ENCODE measurements at places on chromosomes 2 and 18.

GRCh38 chr2:117071556-117072102 is 742.9 kb upstream of the DDX18 start:
- no peak for DNase-seq

GRCh38 chr2:44656460-44656859 is 285.0 kb upstream of the SIX3 start:
- DNase-seq = no peak

GRCh38 chr2:145626301-145626700 is 1106.4 kb upstream of the ZEB2 start:
- no peak for DNase-seq

- peak; percentile 7 for DNase-seq
Measured at GRCh38 chr2:240426845-240427721, 8.4 kb upstream of the GPC1 start.

DNA sequence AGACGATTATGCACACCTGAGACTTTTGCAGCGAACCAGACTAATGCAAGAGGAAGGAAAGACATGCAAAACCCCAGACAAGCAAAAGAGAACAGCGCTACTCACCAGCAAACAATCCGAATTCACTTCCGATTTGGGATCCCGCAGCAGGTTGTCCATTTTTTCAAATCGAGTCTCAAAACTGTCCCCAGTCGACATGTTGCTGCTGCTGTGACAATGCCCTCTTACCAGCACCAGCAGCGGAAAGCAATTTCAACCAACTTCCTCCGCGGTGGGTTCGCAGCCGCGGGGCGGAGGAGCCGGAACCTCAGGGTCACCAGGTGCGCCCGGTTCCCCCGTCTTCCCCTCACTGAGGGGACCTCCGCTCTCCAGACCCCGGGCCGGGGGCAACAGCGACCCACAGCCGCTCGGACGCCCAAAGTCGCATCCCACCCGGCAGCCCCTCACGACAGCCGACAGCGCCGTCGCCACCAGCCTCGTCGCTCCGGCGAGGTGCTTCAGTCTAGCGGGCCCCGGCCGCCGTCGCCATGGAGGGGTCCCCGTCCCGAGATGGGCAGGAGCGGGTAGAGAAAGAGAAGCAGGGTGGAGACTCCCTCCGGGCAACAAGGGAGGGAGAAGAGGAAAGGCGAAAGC is 784 bp downstream of the ROCK1 start:
- no peak for DNase-seq

- DNase-seq = no peak
Measured at GRCh38 chr2:178246696-178247095, 52.4 kb downstream of the OSBPL6 start.

All from right forelimb (tissue), 1 donor.